Activated CD4-positive, alpha-beta T cell treated with anti-CD3 and anti-CD28 coated beads, Interleukin-2, amount 50 U/mL, for 1 hour (primary cell): ENCODE measurements at places on chromosomes 16 and 17.

- no peak for DNase-seq
Observed at GRCh38 chr17:34283571-34283970, 2.0 kb upstream of the CCL11 start.

- no peak for DNase-seq
Observed at GRCh38 chr16:75774197-75774596, 47.9 kb upstream of the CPHXL start.

GRCh38 chr16:17309510-17309909 is 161.2 kb downstream of the XYLT1 start:
- DNase-seq = no peak

DNA sequence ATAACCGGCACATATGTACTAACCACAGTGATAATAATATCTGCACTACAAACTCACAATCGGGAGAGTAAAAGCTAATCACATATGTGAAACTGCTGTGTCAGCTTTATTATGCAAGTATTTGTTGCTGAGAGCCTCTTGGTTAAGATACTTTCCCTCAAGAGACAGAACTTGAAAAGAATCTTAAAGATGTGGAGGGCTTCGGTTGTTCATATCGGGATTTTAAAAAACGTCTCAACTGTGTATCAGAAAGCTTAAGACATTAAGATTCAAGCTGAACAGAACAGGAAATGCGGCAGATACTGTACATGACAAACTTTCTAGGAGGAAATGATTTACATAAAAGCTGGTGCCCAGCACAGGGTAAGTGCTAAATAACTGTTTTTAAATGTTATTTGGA is 27.5 kb upstream of the HLF start:
- DNase-seq = no peak

- DNase-seq = no peak
Observed at GRCh38 chr16:82510789-82511305, 115.9 kb upstream of the CDH13 start.

DNA sequence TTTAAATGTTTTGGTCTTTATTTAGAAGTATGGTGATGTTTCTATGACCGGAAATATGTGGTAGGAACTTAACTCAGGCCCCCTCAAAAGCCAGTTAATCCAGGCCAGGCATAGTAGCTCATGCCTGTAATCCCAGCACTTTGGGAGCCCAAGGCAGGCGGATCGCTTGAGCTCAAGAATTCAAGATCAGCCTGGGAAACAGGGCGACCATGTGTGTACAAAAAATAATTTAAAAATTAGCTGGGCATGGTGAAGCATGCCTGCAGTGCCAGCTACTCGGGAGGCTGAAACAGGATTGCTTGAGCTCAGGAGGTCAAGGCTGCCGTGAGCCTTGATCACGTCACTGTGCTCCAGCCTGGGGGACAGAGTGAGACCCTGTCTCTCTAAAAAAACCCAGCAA is 10.3 kb downstream of the RSL1D1 start:
- DNase-seq = no peak

- no peak for DNase-seq
Observed at GRCh38 chr16:2742323-2743006, 10.0 kb upstream of the SRRM2 start.

DNA sequence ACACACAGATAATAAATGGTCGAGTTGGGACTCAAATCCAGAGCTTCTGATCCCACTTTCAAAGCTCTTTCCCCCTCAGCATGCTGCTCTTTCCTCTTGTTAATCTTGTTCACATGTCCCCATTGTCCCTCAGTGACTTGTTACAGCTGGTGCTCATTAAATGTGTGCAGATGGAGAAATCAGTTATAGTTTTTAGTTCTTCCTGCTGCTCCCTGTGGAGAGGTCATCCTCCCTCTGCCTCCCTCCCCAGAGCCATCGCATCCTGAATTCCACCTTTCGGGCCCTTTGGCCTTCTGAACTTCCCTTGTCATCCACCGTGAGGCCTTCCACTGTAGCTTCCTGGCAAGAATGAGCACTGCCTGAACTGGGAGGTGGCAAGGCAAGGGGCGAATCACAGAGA is 179.6 kb downstream of the WSCD1 start:
- DNase-seq = no peak

DNA sequence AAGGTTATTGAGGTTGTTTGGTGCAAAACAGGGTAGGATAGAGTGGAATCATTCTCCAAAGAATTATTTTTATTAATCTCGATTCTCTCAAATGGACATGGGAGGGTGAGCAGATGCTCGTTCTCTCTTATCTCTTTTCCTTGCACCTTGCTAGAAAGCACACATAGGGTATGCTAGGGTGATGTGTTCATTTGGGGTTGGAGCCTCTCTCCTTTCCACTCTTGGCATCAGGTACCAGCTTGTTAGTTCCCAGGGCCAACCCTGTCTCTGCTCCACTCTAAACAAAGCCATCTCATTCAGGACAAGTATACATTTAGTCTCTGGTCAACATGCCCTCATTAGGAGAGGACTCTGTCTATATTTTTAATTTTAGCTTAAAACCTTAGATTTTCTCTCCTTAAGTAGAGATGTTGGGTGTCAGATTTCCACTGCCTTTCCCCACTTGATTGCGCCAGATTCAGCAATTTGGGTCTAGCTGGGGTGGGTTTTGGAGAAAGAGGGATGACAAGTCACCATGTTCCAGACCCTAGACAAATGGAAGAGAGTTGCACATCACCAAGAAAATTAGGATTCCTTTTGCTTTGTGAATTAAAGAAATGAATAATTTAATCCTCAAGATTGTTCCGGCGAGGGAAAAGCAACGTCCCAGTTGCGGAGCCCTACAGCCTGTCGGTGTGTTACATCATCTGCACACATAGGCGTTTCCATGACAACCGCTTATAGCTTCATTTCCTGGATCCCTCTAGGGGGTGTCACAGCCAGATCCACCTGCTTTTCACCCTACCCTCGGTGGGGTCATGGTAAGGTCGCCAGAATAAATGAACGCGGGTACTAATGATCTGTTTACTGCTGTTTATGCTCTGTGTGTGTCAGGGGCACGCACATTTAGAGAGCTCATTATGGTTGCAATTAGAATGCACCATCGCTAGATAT is 41.6 kb downstream of the SNX11 start:
- DNase-seq = no peak

GRCh38 chr16:15976225-15976812 is 26.9 kb downstream of the ABCC1 start:
- no peak for DNase-seq

DNA sequence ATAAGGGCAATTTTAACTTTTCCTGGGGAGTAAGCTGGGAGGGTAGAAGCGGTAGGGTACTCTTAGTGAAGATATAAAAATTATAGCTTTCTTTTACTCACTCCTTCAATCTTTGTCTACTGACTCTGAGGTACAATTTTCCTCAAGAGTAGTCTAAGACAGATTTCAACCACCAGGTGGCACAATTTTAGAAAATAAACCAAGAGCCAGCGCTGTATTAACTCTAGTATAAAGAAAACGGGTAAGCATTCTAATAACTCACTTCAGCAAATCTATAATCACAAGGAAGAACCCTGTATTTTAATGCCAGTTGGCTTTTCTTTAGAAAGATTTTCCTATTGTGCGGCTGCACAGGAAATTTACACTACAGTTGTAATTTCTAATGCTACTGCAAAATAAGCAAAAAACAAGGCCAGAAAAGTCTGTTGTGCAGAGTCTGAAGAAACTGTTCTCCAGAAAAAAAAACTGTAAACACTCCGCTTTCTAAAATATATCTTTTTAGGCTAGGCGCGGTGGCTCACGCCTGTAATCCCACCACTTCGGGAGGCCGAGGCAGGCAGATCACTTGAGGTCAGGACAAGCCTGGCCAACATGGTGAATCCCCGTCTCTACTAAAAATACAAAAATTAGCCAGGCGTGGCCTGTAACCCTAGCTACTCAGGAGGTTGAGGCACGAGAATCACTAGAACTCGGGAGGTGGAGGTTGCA is 1.9 kb downstream of the CMC2 start:
- DNase-seq = no peak

GRCh38 chr16:83581082-83581481 is 226.7 kb upstream of the HSBP1 start:
- DNase-seq = no peak

DNA sequence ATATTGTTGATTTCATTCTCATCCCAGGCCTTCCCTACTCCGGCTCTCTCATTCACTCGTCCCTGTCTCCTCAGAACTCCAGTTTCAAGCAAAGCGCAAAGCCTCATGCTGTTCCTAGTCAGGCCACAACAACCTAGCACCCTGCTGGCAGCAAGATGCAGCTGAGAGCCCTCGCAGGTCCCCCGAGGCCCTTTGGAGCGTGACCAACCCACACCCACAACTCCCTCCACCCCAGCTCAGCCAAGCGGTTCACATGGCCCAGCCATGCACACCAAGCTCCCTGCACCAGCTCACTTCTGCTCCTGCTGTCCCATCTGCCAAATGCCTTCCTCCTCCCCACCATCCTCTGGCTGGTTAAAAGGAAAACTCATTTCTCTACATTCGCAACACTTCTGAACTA is 195.8 kb downstream of the IRX5 start:
- DNase-seq = no peak

DNA sequence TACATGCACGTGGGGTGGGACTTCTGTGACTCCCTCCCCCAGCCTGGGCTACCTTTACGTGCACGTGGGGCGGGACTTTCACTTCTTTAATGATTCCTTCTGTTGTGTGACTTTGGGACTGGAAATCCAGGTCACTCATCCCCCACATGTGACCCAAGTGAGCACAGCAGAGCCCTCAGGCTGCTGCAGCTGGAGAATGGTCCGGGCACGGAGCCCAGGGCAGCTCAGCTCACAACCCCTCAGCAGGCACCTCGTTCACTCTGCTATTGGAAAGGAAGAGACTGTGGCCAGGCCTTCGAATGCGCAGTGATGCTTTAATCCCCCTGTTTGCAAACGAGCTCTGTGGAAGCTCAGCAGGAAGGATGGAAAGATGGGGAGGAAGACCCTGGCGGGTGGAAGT is 14.7 kb downstream of the DBNDD1 start:
- DNase-seq = no peak

DNA sequence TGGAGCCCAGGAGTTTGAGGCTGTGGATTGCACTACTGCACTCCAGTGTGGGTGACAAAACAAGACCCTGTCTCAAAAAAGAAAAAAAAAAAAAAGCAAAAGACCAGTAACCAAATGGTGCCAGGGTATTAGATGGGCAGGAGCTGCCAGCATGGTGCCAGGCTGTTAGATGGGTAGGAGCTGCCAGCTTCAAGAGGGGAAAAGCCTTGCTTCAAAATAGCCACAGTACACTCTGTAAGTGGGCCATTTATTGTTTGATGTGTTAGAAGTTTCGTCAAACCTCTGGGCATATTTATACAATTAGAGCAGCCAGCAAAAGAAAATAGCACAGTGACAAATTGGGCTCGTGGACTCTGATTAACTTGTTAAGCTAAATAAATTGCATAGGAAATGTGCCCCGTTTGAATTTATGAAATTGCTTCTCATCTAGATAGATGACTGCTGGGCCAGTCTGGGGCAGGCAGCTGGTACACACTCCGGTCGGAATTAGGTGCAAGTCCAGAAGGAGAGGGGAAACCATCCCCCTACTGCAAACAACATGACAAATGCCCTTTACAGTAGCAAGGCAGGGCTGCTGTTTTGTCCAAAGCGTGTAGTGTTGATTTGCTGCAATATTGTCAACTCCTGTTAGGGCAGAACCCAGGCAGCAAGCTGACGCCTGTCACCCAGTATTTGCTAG is 126.3 kb upstream of the IRX3 start:
- DNase-seq = no peak
